T-helper 1 cell (primary cell): ENCODE measurements at places on chromosomes 2 and 18.

DNA sequence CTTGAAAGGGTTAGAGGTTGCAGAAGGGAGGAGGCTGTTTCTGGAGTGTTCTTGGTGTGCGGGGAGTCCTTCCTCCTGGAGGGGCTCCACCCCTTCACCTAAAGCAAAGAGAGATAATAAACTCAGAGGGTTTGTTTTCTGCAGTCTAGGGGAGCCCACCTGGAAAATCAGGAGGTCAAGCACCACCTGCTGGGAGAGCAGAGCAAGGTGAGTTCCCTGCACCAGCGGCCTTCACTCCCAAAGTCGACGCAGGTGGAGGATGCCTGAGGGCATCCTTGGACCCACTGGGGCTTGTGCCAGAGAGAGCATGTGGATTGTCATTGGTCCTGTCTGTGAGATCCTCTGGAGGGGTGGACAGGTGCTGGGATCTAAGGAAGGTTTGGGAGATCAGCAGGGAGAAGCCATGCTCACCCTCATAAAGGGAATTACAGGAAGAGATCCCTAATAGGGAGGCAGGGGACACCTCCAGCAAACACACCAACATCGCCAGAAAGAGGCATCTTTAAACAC is 116.7 kb downstream of the KCNF1 start:
- DNase-seq, result no peak

GRCh38 chr2:150465703-150466569 is 21.5 kb downstream of the RND3 start:
- no peak for DNase-seq

DNA sequence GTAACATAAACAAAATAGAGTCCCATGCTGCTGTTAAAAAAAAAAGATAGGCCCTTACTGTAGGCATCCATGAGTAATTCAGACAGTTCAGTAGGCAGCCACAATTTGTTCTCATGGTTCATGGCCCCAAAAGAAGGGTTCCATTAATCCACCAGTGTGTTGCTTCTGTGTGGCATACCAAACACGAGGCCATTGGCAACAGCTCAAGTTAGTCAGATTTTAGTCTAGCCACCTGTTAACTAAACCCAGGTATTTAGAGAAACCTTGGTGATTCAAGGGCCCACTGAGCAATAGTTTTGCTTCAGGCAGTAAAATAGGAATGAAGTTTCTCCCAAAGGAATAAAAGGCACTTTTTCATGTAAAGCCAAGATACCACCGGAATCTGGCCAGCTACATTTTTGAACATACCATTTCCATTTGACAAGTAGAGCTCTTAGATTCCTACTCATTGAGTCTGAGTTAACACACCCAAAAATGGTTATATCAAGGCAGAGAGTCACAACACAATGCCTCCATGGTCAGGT is 80.1 kb upstream of the SRD5A2 start:
- DNase-seq, result no peak

DNA sequence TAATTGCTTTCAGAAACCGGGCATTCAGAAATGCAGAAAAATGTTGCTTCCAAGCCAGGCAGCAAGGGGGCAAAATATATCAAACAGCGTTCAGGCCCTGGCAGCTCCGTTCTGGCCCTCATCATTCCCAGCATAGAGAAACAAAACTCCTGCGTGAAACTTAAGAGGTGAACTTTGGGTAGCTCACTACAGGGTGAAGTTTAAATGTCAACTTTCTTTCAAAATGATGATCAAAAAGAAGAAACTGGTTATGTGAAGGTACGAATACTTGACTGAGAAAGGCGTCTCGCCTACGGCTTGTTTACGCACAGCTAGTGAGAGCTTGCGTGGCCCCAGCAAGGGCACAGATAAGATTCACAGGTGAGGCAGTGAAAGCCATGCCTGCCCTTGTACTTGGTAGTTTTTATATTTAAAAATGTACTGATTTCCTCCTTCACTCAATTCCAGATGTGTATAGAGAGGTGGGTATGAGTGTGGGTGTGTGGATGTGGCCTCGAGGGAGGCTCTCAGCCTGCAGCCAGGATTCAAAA is 127.5 kb downstream of the NFATC1 start:
- peak; percentile 48 for DNase-seq

- no peak for DNase-seq
These were observed 14.9 kb downstream of the AOX1 start for GRCh38 chr2:200600549-200601225.
